T-cell (primary cell): ENCODE measurements at places on chromosomes 4 and X. TPM values are rescaled to one million over a fixed set of nuclear protein-coding genes. Genes with fewer than 3 reads are reported as not detected.

RHOH gene
- total RNA-seq: 216 TPM

CCNA2 gene
- total RNA-seq: 0.72 TPM

MTTP gene
- 0.20 TPM for total RNA-seq

DGKK gene
- not detected for total RNA-seq

COL4A6 gene
- total RNA-seq: not detected
